ENCODE measurements at places on chromosomes 3 and 15.
A peak's percentile ranks its signal among the peaks of the same experiment; 100 is the strongest.

GRCh38 chr3:100210772-100211135 is 50.0 kb upstream of the TBC1D23 start:
- DNase-seq: no peak

GRCh38 chr3:141456301-141456625 is 30.6 kb upstream of the RASA2 start:
- no peak for DNase-seq

GRCh38 chr3:154011036-154011435 is 110.2 kb upstream of the ARHGEF26 start:
- no peak for DNase-seq

GRCh38 chr3:1252061-1252430 is 159.2 kb downstream of the CNTN6 start:
- no peak for DNase-seq

- DNase-seq: no peak
Measured at GRCh38 chr3:135760581-135760980, 204.9 kb upstream of the PPP2R3A start.

GRCh38 chr3:105260385-105260784 is 106.3 kb upstream of the ALCAM start:
- DNase-seq: no peak

DNA sequence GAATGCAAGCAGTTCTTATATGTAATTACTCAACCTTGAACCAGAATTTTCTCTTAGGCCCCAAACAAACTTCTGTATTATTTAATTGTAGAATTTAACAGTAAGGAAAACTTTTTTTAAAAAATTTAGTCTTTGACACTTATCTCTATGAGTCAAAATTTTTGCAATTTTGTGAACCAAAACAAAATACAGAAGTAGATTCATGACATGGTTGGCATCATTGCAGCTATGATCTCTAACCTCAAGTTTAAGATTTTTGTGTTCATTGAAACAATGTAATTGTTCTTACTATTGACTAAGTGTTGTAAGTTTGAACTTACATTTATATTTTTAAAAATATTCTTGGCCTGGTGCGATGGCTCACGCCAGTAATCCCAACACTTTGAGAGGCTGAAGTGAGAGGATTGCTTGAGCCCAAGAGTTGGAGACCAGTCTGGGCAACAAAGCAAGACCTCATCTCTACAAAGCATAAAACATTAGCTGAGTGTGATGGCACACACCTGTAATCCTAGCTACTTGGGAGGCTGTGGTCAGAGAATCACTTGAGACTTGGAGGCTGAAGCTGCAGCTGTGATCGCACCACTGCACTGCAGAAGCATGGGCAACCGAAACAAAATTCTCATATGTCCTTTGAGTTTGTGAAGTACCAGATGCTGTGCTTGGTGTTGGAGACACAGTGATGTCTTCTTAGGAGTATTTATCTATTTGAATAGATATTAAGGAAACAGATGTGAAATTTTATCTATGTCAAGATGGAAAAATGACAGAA is 39.7 kb downstream of the STT3B start:
- DNase-seq: no peak

DNA sequence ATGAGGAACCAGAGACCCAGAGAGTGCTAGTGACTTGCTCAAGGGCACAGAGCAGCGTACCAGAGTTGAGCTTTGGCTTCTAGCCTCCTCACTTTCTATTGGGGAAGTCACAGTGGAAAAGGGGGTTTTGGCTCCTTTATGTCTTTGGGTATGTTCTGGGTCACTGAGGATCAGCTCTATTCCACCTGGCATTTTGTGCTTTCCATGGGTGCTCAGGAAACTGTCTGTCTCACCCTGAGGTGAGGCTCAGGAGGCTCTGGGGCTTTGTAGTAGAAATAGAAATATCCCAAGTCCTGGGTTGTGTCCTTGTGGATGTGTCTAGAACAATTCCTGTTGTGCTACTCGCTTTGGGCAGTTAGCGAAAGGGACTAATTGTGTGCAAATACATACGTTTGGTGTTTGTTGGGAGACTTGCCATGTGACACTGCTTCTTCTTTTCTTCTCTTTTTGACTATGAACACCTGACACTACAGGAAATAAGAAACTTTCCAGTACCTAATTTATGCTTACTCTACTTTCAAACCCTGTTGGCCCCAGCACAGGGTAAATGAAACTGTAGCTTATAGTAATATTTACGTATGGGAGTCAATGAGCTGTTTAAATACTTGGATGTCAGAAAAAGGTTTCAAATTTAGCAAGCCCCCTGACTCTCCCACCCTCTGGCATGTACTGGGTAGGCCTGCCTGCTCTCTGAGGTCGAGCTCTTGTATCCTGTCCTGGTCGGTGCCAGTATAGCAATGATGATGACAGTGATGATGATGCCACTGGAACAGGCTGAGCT is 35.6 kb downstream of the SMAD3 start:
- DNase-seq: no peak

DNA sequence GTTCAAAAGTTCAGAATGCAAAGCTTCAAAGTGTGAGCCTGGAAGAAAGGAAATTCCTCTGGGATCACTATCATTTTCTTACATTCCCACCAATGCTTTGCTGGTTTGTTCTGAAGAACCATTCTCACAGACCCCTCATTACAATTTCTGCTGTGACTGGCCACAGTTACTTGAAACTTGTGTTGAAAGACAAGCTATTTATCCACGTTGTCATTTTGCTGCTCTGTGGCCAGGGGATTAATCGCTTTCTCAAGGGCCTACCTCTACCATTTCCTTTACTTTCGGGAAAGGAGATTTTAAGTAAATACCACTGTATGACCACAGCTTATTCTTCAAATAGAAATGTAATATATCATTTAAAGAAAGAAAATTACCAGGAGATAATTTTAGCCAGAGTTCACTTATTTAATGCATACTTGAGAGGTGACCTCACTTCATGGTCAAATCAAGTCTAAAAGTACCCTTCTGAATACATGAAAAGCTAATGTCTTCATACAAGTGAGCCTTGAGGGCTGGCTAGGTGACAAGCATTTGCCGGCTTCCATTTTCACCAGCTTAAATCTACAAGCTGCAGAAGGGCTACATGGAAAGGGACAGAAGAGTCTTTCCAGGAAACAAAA is 69.8 kb upstream of the ROBO2 start:
- no peak for DNase-seq

DNA sequence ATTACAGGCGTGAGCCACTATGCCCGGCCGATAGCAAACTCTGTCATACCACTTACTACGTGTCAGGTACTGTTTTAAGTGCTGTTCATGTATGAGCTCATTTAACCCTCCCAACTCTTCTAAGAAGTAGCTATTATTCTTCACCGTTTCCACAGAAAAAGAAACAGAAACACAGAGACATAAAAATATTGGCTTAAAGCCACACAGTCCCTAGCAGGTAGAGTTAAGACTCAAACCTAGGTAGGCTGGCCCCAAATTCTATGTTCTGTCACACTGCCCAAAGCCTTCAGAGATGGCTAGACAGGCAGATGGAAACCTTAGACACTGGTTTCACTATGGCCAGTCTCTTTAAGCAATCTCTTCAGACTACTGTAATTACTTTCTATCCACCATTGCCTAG is 149.8 kb upstream of the KCNMB2 start:
- DNase-seq: no peak

DNA sequence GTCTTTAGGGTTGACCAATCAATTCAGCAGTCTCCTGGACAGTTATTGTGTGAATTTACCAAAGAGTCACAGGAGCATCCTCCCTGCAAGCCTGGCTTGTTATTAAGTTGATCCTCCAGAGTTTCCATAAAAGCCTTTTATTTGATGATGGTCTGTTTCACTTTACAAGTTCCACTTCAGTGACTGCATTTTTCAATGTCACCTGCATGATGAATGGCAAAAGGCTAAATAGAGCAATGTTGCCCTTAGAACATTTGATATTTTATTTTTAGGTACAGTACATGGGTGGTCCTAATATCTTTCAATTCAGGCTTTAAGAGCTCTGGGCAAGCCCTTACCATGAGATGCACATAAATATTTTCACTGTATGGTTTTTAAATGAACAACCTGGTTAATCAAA is 22.6 kb downstream of the GUCA1C start:
- no peak for DNase-seq

DNA sequence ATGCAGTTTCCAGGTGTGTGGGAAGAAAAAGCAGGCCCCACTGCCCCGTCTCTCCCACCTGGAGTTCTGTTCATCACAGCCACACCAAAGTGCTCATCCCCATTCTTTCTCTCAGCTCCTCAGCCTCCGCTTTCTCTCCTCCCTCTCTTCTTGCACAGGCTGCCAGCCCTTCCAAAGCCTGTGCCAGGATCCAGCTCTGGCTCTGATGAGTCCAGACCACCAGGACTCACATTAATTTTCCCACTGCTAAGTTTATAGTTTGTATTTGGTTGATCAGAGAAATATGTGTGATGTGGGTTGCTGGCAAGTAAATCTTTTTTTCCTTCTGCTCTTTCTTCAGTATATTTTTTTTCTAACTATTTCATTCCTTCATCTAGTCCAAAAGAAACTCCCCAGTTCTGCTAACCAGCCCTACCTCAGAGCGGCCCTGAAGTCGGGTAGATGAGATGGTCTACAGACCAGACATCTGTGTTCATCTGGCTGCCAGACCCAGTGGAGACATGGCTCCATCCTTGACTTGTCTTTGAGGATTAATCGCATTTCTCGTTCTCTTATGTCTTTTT is 49.8 kb downstream of the BOC start:
- DNase-seq: no peak

- DNase-seq: no peak
Measured at GRCh38 chr3:53199834-53200233, 38.8 kb downstream of the PRKCD start.

GRCh38 chr15:77959432-77959879 is 118.1 kb downstream of the TBC1D2B start:
- DNase-seq: peak; percentile 81

GRCh38 chr15:43529587-43530345 is 12.4 kb downstream of the MAP1A start:
- no peak for DNase-seq

DNA sequence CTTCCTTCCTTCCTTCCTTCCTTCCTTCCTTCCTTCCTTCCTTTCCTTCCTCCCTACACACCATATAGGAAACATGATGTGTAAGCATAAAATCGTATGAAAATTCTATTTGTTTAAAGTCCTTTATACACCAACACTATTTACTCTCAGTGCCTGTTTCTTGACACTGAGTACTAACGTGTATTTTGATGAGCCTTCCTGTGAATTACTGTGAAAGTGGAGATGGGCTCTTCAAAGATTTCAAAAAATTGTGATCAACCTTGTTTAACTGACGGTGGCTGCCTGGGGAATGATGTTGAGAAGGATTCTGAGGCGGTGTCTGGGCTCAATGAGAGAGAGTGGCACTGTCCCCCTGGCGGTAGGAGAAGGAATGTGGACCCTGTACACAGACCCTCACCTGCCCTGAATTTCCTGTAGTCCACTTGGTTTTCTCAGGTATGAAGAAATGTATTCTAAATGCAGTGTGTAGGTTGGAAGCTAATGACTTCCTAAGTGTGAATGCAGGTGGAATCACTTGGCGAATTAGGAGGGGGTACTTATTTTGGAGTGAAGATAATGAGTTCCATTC is 237.9 kb downstream of the GAP43 start:
- no peak for DNase-seq

- no peak for DNase-seq
Measured at GRCh38 chr3:45664578-45664977, 24.6 kb upstream of the SACM1L start.

- DNase-seq: no peak
Measured at GRCh38 chr15:51497806-51498205, 124.8 kb downstream of the DMXL2 start.

DNA sequence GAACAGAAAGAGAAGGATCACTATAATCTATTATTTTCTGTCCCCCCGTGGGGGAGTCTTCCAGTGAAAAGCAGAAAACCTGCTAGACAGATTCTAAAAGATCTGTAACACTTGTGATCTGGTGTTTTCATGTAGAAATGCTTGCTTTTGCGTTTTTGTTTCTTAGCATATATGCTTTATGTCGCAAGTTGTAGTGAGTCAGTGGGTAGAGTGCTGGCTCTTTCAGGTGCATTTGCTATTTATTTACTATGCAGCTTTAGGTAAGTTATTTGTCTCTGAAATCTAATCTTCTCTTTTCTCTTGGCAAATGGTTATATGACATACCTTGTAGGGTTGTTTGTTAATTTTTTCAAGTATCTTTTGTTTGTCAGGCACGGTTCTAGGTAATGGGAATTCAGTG is 9.4 kb downstream of the AKAP13 start:
- DNase-seq: no peak

Measured in cerebellum (tissue), 4 donors.